ENCODE measurements at places on chromosomes 11 and 22.

- no peak for DNase-seq
These were observed 10.8 kb downstream of the LARGE2 start for GRCh38 chr11:45933131-45933831.

- no peak for DNase-seq
These were observed 73.6 kb upstream of the MYO18B start for GRCh38 chr22:25668437-25668836.

DNA sequence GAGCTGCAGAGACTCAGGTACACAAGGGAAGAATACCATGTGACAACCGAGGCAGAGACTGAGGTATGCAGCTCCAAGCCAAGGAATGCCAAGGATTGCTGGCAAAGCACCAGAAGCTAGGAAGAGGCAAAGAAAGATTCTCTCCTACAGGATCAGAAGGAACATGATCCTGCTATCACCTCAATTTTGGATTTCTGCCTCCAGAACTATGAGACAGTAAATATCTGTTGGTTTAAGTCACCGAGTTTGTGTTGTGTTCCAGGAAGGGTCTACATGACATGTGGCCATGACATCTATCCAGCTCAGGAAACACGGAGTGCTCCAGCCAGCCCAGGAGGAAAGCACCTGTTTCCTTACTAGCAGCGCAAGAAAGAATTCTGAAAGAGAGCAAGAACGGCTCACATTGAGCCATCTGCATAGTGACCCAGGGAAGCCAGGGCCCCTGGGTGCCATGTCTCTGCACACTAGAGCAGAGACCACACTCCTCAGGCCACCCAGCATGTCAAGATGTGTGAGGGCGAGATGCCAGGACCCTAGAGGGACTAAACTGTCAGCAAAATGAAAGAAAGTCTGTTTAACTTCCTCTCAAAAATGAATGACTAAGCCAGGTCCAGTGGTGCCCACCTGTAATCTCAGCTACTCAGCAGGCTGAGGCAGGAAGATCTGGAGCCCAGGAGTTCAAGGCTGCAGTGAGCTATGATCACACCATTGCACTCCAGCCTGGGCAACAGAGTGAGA, 35.6 kb upstream of the GALNT18 start:
- no peak for DNase-seq

DNA sequence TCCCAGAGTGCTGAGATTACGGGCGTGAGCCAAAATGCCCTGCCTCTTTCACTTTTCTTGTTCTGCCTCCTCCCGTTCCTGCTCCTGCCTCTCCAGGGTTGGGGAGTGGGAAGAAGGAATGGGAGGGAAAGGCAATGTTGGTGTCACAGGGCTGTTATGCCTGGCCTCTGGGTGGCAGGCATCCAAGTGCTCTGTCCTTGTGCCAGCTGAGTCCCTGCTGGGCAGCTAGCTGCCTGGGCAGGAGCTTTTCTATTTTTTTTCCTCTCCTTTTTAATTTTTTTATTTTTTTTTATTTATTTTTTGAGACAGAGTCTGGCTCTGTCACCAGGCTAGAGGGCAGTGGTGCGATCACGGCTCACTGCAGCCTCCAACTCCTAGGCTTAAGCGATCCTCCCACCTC, 4.1 kb upstream of the SAC3D1 start:
- no peak for DNase-seq

GRCh38 chr11:44097821-44098220, 2.3 kb downstream of the EXT2 start:
- no peak for DNase-seq

- DNase-seq, result peak; percentile 21
These were observed 1.4 kb downstream of the PRR14L start for GRCh38 chr22:31748490-31748889.

GRCh38 chr11:107564877-107565218, 687 bp downstream of the ALKBH8 start:
- no peak for DNase-seq

DNA sequence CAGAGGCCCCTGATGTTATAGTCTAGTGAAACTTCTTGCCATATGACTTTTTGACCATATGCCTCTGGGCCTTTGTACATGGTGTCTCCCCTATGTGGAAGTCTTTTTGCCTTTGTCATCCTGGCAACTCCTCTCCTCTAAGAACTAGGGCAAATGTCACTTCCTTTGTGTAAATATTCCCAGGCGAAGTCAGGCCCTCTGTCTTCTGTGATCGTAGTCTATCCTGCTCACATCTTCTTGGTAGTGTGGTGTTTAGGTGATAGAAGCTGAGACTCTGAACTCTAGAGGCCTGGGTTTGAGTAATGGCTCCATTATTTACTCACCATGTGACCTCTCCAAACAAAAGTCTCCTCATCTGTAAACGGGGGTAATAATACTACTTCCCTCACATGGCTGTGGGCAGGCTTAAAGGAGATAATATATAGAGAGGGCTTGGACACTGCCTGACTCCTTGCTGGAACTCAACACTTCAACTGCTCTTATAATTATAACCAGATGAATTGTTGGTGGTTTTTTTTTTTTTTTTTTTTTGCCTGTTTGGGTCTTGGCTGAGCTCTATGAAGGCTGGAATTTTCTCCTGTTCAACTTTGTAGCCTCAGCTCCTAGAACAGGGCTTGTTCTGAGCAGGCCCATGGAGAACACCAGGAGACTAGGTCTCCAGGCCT, 43.8 kb downstream of the INSC start:
- DNase-seq, result no peak

GRCh38 chr11:124079631-124080326, 35.5 kb upstream of the VWA5A start:
- DNase-seq, result no peak

DNA sequence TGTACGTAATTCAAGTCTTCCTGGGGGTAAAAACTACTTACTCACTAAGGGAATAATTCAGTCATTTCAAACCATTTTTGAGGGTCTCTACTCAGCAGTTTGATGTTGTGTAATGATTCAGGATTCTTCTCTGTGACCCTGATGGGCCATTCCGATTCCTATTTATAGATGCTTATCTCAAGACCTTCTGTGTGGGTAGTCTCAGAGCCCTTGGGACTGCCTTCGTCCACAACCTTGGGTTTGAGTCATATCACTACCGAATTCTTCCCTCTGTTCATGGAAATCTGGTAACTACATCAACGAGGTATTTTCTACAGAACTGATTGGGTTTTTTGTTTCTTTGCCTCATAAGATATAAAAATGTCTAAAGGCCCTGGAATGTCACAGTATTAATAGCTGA, 14.3 kb upstream of the CBX6 start:
- no peak for DNase-seq

DNA sequence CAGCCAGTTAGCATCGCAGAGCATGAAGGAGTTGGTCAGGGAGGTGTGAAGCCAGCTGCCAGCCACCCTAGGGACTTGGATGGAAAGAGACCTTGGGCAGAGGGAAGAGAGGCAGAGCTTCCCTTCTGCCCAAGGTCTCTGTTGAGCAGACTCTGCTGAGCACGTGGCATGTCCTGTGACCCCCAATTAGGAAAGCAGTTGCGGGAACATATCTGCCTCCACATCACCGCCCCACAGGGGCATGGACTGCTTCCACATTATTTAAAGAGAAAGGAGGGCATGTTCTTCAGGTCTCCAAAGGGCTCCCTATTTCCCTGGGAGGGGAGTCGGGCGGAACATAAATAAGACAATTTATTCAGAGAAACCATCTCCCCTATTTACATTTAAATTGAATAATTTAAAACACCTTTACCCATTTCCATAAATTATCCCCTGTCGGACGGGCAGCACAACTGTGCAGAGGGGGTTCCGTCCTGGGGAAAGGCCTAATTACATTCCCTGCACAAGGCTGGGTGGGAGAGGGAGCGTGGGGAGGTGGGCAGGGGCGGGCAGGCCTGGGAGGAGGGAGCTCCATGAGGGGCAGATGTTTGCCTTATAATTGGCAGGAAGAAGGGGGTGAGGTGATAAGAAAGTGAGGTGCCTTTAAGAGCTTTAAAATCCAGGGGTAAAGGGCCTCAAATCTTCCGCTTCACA, 88.8 kb upstream of the THY1 start:
- DNase-seq, result no peak

GRCh38 chr11:60788401-60789125, 3.4 kb downstream of the MS4A10 start:
- no peak for DNase-seq

- DNase-seq, result no peak
These were observed 916.5 kb upstream of the CNTN5 start for GRCh38 chr11:98104249-98104648.

DNA sequence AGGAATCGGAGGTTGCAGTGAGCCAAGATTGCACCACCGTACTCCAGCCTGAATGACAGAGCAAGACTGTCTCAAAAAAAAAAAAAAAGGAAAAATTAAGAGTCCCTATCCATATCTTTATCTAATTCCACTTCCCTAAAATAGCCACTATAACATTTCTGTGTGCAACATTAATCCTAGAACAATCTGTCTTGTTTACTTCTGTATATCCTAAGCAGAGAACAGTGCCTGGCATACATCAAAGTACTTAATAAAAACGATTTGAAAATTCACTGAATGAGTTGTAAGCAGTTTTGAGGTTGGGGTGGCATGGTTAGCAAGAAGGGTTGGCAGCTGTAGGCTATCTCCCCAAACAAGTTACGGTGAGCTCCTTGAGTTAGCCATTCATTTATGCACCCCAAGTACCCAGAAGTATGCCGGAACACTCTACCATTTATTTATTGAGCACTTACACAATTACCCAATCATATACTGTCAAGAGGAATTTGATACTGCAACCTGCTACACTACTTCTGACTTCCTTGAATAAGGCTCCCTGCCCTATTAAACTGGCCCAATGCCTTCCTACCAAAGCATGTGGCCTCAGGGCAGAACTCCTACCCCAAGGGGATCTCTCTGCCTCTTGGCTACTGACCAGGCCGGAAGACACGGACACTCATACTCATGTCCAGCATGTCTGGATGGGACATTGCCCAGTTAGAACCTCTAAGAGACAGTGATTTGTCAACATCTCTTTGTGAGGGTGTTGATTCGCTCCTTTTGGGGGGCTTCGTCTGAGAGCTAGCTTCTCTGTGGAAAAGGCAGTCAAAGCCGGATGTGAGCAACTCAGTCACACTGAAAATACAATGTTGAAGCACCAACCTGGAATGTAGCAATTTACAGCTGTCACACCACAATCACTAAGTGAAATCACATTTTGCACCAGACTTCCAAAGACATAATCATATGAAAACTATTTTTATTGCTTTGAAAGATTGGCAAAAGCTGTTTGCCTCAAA, 16.3 kb upstream of the TMEM41B start:
- no peak for DNase-seq

GRCh38 chr11:65586676-65587075, 8.9 kb downstream of the KCNK7 start:
- DNase-seq, result no peak

GRCh38 chr11:65862191-65862735, 2.0 kb downstream of the MUS81 start:
- no peak for DNase-seq

DNA sequence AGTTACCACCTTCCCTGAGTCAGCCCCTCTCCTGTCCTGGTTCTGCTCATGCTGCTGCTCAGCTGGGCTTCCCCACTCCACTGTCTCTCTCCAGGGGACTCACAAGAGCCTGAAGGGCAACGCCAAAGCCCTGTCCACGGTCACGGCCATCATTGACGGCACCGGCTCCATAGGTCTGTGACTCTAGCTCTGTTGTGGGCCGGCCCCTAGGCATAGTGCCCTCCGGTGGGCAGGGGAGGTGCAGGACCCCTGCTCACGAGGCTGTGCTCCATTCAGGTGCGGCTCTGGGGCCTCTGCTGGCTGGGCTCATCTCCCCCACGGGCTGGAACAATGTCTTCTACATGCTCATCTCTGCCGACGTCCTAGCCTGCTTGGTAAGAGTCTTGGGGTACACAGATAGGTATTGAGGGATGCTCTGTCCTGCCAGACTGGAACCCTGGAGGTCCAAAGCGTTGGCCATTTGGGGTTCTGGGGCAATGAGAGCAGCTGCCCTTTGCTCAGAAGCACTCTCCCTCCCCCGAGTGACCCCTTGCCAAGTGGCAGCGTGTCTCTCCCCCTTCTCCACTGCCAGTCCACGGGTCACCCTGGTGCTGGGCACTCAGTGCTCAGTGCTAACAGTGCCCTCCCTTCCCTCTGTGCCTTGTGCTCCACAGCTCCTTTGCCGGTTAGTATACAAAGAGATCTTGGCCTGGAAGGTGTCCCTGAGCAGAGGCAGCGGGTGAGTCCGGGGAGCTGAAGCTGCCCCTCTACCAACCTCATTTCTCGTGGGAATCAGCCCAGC, 22.4 kb downstream of the SLC37A2 start:
- no peak for DNase-seq

GRCh38 chr11:84914511-84914910, 712.6 kb downstream of the DLG2 start:
- DNase-seq, result no peak

GRCh38 chr22:33057363-33057995, 702 bp downstream of the SYN3 start:
- DNase-seq, result no peak

- DNase-seq, result no peak
These were observed 42.6 kb downstream of the SC5D start for GRCh38 chr11:121334973-121335710.

DNA sequence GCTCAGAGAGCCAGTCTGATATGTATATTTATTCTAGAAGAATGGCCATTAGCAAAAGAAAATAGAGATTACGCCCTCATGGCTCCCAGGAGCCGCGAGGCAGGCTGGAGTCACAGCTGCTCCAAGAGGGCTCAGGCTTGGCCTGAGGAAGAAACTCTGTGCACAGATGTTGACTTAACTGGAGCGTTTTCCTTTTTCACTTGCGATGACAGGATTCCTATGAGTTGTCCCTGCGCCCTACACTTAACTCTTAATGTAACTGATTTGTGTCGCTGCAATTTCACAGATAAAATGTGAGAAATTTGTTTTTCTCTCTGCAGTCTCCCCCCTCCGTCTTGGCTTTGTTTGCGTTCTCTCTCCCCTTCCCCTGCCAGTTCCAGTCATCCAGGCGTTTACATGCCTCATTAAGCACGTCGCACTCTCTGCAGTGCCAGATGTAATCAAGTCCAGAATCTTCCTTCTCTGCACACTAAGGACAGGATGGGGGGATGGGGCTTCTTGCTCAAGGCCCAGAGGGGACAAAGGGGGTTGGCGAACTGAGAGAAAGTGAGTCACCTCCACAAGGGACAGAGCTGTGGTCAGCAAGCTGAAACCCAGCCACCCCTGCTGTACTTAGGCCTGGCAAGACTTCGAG, 1060.1 kb downstream of the NTM start:
- DNase-seq, result no peak

GRCh38 chr22:50532824-50533796, 3.3 kb upstream of the TYMP start:
- DNase-seq, result no peak

DNA sequence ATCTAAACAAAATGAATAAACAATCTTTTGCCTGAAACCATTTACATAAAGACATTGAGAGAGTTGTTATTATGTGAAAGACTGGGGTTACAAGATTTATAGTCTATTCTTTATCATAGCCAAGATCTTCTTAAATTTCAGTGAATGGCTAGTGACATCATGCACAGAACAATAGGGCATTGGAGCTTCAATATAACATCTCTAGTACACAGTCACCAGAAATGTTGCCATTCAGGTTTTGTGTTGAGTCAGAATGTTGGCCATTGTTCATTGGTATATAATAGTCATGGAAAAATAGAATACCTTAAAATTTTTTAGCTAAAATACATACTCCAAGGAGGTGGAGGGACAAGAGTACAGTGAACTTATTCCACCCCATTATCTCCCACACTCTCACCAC, 44.3 kb downstream of the SLC5A12 start:
- DNase-seq, result no peak
